ENCODE measurements at places on chromosomes 1 and 21.

- no peak for DNase-seq
These were observed 94.2 kb downstream of the AK5 start for GRCh38 chr1:77375990-77376389.

DNA sequence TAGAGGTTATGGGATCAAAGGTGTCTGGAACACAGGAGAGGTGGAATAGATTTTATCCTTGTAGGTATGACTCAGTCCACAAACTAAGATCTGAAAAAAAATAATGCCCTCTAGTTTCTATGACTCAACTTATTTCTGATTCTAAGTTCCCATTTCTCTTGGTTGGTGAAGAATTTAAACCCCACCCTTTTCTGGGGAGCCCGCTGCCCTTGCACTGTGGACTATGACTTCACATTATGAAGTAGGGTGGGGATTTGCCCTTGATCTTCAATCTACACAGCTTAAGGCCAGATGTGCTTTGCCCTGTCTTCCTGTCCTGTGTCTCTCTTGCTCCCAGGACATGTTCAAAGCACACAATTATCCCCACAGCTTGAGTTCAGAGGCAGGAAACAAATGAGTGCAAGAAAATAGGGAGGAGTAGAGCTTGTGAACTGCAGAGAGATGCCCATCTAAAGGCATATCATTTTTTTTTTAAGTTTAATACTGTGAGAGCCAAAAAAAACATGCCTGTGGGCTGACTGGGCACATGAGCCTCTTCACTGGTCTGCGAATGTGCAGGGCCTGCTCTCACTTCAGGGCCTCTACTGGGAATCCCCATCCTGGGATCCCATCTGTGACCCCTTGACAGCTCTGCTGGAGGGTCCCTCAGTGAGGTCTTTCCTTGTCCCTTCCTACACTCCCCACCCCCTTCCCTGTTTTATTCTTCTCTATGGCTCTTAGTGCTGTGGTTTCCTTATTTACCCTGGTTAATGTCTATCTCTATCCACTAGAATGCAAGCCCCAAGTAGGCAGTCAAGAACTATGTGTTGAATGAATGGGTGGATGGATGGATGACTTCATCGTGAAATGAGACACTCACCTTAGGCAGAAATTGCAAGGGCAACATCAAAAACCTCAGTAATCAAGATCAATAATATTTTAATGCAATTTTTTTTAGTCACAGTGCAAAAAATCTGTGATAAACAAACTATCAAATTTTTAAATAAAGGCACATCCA lies 61.5 kb downstream of the CD58 start:
- DNase-seq = peak; percentile 41

DNA sequence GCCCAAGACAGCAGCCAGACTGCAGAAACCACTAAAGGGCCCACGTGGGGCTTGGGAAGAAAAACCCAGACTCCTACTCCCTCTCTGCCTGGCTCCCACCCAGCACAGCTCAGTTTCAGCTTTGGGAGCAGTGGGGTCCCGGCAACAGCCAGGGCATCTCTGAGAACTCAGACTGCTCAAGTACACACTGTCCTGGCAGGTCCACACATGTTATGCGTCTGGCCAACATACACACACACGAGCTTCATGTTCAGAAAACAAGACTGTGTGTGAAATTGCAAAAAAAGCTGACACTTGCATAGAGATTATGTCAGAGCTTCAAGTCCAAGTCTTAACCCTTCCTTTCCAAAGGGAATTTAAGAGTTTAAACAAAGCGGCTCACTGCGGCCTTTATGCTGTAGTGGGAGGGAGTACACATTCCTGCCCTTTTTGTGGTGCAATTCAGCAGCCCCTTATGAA lies 136.6 kb upstream of the CD34 start:
- no peak for DNase-seq

- no peak for DNase-seq
These were observed 107.4 kb downstream of the NTPCR start for GRCh38 chr1:233057836-233058235.

DNA sequence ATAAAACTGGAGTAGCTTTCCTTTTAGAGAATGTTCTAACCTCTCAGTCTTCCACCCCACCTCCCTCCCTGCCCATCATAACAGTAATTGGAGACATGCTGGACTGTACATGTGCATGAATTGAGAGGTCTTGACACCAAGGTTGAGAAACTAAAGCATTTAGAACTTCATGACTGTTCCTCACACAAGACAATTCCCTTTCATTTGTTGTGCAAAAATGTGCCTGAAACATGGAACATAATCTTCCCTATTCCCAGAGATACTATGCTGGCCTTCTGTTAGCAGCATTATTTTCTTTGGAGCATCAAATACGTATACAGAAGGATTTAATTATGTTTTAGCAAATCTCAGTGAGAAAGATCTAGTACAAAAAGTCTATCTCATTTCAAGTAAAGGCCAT lies 97.5 kb upstream of the KCNE2 start:
- no peak for DNase-seq

- DNase-seq = no peak
These were observed 38.2 kb upstream of the PPP1R15B start for GRCh38 chr1:204449678-204450280.

DNA sequence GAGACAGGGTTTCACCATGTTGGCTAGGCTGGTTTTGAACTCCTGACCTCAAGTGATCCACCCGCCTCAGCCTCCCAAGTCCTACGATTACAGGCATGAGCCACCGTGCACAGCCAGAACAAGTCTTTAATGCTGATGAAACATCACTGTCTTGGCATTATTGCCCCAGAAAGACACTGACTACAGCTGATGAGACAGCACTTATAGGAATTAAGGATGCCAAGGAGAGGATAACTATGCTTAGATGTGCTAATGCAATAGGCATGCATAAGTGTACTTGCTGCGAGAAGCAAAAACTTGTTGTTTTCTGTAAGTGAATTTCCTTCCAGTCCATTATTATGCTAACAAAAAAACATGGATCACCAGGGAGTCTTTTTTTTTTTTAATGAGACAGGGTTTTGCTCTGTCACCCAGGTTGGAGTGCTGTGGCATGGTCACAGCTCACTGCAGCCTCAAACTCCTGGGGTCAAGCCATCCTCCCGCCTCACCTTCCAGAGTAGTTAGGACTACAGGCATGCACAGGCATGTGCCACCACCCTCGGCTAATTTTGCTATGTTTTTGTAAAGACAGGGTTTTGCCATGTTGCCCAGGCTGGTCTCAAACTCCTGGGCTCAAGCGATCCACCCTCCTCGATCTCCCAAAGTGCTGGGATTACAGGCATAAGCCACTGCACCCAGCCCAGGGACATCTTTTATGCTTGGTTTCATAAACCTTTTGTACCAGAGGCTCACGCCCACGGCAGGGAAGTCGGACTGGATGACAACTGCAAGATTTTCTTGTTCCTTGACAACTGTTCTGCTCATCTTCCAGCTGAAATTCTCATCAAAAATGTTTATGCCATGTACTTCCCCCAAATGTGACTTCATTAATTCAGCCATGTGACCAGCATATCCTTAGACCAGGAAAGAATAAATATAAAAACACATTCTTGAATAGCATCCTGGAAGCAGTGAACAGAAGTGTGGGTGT lies 23.1 kb downstream of the RHEX start:
- no peak for DNase-seq

GRCh38 chr1:195981448-195982139 lies 626.6 kb downstream of the KCNT2 start:
- DNase-seq = no peak

GRCh38 chr1:115133440-115133839 lies 44.1 kb upstream of the TSPAN2 start:
- no peak for DNase-seq

DNA sequence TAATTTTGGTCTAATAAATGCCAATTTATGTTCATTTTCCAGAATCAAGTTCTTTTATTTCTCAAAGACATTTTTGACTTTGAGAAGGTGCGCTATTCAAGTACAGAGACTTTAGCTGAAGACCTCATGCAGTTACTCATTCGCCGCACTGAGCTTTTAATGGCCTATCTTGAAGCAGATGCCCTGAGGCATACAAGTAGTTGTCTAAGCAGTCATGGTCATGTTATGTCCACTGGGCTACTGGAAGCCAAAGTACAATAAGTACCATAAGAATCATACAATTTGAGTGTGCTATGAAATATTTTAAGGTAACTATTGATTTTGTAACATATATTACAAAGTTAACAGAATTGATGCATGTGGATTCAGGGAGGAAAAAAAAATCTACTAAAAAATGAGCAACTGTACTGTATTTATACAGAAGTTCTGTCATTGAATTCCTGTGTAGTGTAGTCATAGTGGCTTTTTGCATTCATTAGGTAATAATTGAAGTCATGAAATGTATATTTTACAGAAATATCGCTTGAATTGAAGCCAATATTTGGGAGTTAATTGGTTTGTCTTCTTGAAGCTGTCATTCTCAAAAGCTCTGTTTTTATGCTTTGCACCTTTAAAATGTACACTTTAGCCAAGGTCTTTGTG lies 13.5 kb upstream of the NEXN start:
- no peak for DNase-seq

DNA sequence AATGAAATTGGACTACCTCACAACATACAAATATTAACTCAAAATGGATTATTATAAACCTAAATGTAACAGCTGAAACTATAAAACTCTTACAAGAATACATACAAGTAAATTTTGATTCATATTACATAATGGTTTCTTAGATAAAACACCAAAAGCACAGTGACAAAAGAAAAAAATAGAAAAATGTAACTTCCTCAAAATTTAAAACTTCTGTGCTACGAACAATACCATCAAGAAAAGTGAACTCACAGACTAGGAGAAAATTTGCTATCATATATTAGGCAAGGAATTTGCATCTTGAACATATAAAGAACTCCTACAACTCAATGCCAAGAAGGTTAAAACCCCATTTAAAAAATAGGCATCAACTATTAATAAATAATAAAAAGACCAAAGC lies 31.2 kb downstream of the ANGPTL3 start:
- no peak for DNase-seq

DNA sequence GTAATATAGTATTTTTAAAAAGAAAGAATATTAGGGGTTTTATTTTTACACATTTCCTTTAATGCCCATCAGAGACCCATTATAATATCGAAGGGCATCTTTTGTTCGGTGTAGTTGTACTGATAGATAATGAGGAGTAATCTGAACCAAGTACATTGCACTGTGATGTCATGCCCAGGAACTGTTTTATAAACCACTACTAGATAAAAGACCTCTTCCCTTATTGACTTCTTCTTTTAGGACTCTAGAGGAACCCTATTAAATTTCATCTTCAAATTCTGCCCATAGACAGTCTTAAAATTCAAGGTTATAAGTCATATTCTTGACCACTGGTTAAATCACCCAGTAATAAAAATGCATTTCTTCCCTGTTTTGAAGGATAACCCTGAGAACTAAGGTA lies 206.5 kb downstream of the NRIP1 start:
- DNase-seq = no peak

DNA sequence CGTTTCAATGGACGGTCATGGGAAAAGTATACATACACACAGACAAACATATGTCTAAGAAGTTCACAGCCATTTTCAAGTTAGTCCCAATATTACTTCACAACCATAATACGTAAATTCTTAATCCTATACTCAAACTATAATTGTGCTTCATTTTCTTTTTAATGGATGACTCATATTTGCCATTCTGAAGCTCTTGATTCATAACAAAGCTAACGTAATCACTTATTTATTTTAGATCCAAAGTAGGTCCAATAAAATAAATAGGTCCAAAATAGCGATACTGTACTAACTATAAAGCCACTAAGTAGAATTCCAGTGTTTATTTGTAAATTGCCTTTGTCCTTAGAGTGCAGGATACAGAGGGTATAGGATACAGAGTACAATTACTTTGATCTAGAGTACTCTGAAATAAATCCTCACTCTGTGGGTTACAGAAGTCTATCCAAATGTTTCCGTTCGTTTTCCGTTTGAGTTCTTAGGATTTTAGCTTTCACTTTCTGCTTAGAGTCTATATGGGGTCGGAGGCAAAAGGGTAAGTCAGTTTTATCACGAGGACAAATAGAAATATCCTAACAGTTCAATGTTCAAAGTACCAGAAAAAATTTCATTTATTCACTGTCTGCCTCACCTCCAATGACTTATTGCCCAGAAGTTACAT lies 8.8 kb upstream of the C1orf115 start:
- DNase-seq = no peak

GRCh38 chr21:37710546-37711285 lies 205.5 kb downstream of the KCNJ6 start:
- DNase-seq = no peak

- DNase-seq = no peak
These were observed 158.6 kb downstream of the PGBD5 start for GRCh38 chr1:230267338-230268065.

DNA sequence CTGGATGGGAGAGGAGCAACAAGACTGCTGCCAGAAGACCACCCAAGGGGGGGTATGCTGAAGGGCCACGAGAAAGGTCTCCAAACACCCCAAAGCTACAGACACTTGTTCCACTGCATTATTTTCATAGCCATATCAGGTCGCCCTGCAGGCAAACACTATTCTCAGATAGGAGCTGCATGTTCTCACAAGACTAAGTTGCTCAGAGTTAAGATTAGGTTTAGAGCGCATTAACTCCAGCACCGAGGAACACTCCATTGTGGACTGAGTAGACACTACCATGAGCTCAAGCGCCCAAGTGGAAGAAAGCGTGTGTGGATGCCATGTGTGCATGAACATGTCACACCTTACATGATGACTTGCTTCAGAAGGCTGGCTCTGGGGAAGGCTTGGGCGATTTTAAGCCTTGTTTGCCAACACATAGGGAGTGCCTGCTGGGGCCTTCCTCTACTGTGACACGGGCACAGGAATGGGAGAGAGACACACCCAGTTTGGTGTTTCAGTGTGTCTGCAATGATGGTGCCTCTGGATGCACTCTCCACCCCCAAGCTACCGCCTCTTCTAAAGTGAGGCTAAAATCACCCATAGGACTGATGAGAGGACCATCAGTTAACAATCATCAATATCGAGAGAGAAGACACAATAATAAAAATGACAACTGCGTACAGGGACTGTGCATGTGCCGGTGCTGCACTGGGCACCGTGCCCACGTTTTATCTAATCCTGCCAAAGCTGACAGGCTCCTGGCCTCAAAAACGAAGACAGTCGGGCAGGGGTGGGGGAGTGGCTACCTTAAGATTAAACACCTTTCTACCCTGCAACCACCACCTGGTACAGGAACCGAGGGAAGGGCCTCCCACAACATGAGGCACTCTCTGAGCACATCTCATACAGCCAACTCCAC lies 34.9 kb downstream of the SSBP3 start:
- no peak for DNase-seq

DNA sequence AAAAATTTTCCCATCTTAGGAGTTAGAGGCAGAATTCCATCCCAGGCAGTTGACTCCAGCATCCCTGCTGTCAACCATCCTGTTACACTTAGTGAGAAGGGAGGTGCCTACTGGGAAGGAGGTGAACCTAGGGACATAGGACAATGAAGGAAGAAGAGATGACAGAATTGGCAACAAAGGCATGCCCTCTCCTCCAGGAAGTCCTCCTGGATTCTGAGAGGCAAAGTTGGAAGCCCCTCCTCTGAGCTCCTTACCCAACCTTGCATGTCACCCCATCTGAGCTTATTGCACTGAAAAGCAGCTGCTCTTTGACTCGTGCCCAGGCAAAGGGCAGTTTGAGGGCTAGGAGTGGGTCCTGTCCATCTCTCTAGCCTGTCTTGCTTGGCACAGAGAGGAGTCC lies 66.9 kb downstream of the PAX7 start:
- no peak for DNase-seq

- DNase-seq = no peak
These were observed 3.0 kb downstream of the RAB25 start for GRCh38 chr1:156063997-156064285.

All from GF-D8 (cell line).